ENCODE measurements at places on chromosomes 1 and 21.

- no peak for DNase-seq
These were observed 16.2 kb upstream of the CAPN9 start for GRCh38 chr1:230730977-230731376.

- DNase-seq: no peak
These were observed 101.3 kb upstream of the HMCN1 start for GRCh38 chr1:185632659-185633423.

GRCh38 chr1:70195342-70195741, 10.0 kb downstream of the LRRC40 start:
- DNase-seq: no peak

DNA sequence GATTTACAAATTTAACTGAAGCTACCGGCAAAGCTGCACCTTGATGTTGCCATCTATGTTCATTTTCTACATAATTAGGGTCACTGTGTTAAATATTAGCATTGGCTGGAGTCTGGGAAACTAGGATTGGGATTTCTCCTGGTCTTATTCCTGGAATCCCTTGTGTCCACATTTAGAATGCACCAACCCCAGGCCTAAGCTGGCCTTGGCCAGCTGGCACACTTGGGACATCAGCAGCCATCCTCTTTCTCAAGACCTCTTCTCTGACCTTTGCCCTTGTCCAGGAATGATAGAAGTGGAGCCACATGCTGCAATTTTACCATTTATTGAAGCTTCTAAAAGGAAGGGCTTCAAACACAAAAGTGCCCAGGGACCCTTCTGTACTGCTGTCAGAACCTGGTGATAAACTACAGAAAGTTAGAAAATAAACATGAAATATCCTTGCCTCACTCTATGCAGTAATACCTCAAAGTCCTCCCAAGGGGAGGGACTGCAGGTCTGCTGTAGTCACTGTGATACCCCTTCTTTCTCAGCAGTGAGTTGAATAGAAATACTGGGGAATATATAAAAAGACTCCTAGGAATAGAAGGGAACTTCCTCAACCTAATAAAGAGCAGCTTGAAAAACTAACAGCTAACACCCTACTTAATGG, 13.7 kb upstream of the PIGC start:
- DNase-seq: no peak

DNA sequence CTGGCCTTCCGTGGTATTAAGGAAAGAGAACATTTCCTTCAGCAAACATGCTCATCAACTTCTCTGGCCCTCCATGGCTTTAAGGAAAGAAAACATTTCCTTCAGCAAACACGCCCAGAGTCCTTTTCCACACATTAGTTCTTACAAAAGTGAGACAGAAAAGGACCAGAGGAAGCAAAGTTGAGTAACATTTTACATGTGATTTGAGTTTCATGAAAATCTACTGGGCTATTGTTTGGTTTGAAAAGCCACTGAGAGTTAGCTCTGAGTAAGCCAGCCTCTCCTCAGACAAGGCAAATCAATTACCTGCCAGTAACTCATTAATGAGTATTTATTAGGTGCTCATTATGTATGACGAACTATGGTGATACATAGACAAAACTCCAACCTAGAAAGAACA, 78.0 kb downstream of the NID1 start:
- DNase-seq: no peak

GRCh38 chr1:151843398-151843797, 3.8 kb upstream of the C2CD4D start:
- no peak for DNase-seq
